Bronchus fibroblast of lung (primary cell): ENCODE measurements at places on chromosomes 7 and 10. TPM values are rescaled to one million over a fixed set of nuclear protein-coding genes. Genes with fewer than 3 reads are reported as not detected.

The NUTM2A gene
- 1.0 and 1.5 TPM in 2 replicates for total RNA-seq

The SORCS3 gene
- total RNA-seq = not detected in 2 replicates

The PCGF5 gene
- 18.0 and 25.0 TPM in 2 replicates for total RNA-seq

The EMX2 gene
- not detected in 2 replicates for total RNA-seq

The TWIST1 gene
- 29.6 and 33.9 TPM in 2 replicates for total RNA-seq

The VIPR2 gene
- not detected in 2 replicates for total RNA-seq

The VGF gene
- 1.7 and 1.9 TPM in 2 replicates for total RNA-seq

The PLAC9 gene
- total RNA-seq = 16.6 and 23.6 TPM in 2 replicates

The HMX2 gene
- total RNA-seq = not detected in 2 replicates
